Retina (tissue), 1 donor: ENCODE measurements at places on chromosomes 2 and 18.

GRCh38 chr2:237935740-237936452 is 30.9 kb upstream of the UBE2F start:
- no peak for DNase-seq

GRCh38 chr2:96530144-96530430 is 6.5 kb upstream of the ARID5A start:
- DNase-seq: no peak

DNA sequence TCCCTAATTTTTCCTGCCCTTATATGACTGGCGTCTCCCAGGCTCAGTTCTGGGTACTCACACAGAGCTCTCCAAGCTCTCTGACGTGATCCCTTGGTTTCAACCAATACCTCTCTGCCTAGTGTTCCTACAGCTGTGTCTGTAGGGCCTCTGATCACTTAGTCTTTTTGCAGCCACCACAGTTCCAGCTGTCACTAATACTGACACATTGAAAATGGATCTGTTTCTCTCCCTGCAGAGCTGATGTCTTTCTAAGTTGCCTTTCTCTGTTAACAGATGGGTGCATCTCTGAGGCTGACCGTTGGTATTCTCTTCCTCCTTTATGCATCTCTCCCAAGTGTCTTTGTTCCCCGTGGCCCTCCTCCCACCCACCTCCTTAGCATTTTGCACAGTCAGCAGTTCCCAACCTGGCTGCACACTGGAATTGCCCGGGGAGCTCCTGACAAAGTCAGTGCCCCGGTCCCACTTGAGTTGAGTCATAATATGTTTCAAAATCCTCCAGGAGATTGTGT is 62.5 kb downstream of the CERS6 start:
- peak; percentile 64 for DNase-seq

DNA sequence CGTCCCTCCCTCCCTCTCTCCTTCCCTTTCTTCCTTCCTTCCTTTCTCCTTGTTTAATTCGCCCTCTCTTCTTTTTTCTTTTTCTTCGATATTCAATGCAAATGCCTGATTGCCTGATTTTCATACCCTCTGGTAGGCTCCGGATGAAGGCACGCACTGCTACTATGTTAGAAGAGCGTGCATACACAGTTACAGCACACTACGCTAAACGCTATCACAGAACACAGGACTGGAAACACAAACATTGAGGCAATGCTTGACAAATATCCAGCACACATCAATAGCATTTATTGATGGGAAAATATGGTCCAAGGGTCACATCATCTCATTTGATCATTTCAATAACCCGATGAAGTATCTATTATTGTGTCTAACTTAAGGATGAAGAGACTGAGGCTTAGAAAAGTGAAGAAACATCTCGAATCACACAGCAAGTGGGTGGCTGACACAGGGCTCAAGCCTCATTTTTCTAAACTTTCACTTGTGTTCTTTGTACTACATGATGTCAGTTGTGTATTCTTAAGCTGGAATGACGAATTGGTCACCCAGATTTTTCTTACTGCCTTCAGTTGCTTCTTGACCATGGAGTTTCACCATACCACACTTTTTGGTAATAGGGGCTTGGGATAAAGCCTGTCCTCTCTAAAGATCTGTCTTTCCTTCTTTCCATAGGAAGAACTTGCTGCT is 101.8 kb downstream of the TRIB2 start:
- no peak for DNase-seq

DNA sequence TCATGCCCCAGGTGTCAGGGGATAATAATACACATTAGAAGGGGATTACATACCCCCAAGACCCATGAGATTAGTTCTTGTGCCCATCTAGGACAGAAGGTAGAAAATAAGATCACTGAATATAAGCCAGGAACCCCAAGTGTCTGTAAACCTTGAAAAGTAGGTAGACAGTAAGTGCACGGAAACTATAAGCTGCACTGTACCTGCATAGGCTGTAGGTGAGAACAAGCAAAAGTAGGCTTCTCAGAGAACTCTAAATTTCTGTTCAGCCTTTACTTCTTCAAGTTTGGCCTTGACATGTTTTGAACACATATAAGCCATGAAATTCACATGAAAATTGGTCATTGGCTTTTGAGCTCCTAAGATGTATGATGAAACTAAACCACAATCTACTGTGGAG is 113.0 kb upstream of the FSIP2 start:
- DNase-seq: no peak

GRCh38 chr2:71592181-71592711 is 138.9 kb downstream of the DYSF start:
- no peak for DNase-seq

- no peak for DNase-seq
Measured at GRCh38 chr2:230944757-230945372, 19.8 kb upstream of the GPR55 start.

DNA sequence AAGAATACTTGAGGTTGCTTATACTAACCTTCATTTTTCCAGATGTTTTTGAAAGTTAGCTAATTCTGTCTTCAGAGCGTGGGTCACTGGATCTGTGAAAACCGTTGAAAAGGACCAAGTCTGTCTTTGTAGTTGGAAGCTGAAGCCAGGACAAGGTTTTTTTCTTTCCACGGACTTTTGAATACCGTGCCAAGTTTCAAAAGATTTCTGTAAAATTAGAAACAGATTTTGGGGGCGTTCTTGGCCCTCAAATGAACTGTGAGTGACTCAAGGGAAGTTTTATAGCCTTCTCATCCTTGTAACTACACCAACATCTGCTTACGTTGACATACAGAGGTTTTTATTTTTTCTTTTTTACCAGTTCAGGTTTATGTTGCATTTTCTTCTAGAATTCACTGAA is at the start of gene FAP:
Gene FAP (minus strand): TSS at position 152 of the 400 bp plus-strand sequence. CDS start 118 bp downstream, at position 34.
- peak; percentile 6 for DNase-seq

- DNase-seq: peak; percentile 22
Measured at GRCh38 chr2:12059616-12060441, 313.4 kb downstream of the LPIN1 start.

DNA sequence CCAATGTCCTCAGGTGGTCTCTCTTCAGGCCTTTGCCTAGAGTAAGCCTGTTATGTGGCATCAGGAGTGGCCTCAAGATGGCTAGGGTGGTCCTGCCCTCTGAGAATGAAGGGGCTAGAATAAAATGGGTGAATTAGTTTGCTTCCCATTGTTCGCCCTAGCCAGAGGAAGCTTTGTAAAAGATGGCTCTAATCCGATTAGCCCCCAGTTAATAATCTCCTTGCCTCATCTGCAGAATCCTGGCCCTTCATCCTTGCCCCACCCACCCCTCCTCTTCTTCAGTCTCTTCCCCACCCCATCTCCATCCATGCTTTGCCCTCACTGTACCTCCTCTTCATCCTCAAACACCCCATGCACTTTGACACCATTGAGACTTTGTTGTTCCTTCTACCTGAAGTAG is 57.4 kb upstream of the LGALSL start:
- DNase-seq: no peak
